ENCODE measurements at places on chromosomes 16 and 17. TPM values are rescaled to one million over a fixed set of nuclear protein-coding genes. Genes with fewer than 3 reads are reported as not detected.

MPP3 gene
- 8.5 TPM for total RNA-seq

KRTAP4-1 gene
- not detected for total RNA-seq

CXCL16 gene
- total RNA-seq = 0.63 TPM

SPN gene
- total RNA-seq = under 0.01 TPM

CD300LG gene
- not detected for total RNA-seq

ELMO3 gene
- total RNA-seq = 0.32 TPM

CDH5 gene
- under 0.01 TPM for total RNA-seq

TMEM220 gene
- 3.3 TPM for total RNA-seq

PRSS53 gene
- 1.4 TPM for total RNA-seq

TBC1D3K gene
- total RNA-seq = not detected

CRISPLD2 gene
- total RNA-seq = 3.1 TPM

GAS2L2 gene
- not detected for total RNA-seq

MRPL10 gene
- 18.0 TPM for total RNA-seq

C16orf96 gene
- under 0.01 TPM for total RNA-seq

ENPP7 gene
- not detected for total RNA-seq

SMIM36 gene
- total RNA-seq = not detected

RANBP10 gene
- total RNA-seq = 4.5 TPM

NXPH3 gene
- 0.17 TPM for total RNA-seq

TMEM98 gene
- total RNA-seq = 102 TPM

EZH1 gene
- 13.4 TPM for total RNA-seq

HSD11B2 gene
- total RNA-seq = not detected

HBA2 gene
- not detected for total RNA-seq

MGAT5B gene
- 0.32 TPM for total RNA-seq

CDK3 gene
- total RNA-seq = 3.0 TPM

ZNF263 gene
- total RNA-seq = 30.6 TPM

JMJD8 gene
- total RNA-seq = 22.9 TPM

All from bronchial smooth muscle cell (primary cell).